ENCODE measurements at places on chromosomes 12 and 14.

GRCh38 chr12:18982226-18982949 lies 147.1 kb upstream of the PLEKHA5 start:
- no peak for DNase-seq

GRCh38 chr12:116714175-116714574 lies 23.7 kb downstream of the SPRING1 start:
- DNase-seq: no peak

DNA sequence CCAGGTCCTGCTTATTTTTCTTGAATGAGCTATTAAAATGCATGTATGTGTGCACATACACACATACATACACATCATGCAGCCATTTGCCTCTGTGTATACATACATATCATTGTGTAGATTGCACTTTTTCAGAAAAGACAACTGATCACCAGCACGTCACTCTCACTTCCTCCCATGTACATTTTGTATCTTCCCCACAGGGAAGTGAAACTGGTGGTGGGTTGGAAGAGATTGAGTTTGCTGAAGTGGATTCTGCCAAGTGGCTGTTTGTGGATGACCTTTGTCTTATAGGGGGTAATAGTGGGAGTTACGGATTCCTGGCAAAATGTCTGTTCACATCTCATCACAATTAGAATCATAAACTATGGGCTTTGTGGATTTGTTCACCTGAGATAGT lies 448.6 kb downstream of the RAD51B start:
- no peak for DNase-seq

DNA sequence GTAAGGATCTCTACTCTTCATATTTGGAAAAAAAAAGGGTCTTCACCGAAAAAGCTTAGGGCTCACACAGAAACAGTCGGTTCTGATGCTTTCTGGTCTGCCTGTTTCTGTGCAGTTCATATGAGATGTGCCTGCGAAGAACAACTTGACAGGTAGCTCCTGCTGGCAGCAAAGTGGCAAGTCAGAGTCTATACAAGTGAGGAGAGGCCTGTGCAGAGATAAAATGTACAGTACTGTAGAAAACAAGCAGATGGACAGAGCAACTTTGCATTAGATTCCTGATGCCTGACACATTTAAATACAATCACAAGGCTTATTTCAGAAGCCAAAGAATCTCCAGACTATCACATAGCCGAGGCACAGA lies 936.0 kb downstream of the DIO2 start:
- no peak for DNase-seq

DNA sequence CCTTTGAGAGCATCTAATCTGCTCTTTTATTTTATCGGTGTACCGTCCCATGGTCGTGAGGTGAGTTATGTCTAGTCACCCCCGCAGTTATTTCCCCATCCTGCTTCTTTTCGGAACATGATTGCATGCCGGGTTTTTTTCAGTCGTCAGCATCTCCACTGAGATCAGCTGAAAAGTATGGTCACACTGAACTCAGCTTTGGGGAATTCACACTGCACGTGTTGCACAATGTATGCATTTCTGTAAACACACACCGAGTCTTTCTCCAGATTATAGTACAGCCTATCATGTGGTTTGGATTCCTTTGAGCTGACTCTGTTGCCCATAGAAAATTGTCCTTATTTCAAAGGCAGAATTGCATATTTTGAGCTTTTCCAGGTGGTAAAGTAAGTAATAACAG lies 24.6 kb downstream of the PLXNC1 start:
- no peak for DNase-seq

- DNase-seq: no peak
Measured at GRCh38 chr12:80846952-80847351, 90.8 kb downstream of the LIN7A start.

DNA sequence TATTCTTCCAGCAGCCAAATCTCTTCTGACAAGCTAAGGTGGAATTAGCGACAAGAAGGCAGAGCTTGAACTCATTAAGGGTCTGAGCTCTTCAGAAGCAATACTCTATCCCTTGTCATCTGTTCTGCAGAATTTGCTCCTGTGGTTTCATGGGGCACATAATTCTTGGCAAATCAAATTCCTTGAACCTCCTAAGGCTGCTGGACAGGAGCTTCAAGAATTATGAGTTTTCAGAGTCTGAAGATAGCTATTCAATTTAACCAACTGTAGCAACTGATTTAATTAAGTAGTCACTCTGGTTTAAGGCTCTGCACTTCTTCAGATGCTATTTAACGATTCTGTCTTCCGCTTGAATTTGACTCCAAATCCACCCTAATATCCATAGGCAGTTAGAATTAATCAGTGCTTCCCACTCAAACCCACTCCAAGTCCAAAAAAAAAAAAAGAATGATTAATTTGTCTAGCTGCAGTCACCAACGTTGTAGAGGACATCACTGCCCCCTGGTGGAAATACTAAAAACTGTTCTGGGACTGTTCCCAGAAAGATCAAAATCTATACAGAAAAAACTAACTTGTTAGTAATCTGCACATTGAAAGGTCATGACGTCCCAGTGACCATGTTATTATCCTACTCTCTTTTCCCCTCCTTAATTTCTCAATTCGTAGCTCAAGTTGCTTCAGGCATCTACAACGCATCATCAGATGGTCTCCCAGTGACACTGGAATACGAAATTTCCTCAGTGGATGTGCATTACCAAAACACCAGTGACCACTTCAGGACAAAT lies 169.9 kb downstream of the KIF21A start:
- no peak for DNase-seq

GRCh38 chr12:97837401-97837800 lies 374.8 kb downstream of the RMST start:
- no peak for DNase-seq

GRCh38 chr12:50708631-50709030 lies 55.3 kb upstream of the ATF1 start:
- DNase-seq: no peak

DNA sequence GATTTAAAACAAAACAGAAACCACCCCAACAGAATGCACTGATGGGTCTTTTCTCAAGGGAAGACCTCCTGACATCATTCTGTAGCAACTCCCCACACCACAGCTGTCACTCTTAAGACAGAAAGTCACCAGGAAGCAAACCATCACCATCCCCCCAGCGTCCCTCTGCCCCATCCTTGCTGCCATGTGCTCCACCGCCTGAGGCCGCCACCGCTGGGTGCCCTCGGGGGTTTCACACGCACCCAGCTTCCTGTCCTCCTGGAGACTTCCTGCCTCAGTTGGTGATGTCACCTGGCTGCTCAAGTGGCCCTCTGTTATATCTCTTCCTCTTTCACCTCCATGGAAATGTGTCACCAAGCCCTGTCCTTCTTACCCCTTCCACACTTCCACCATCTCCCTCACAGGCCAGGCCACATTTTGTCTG lies 71.4 kb upstream of the GPR68 start:
- peak; percentile 95 for DNase-seq

GRCh38 chr14:98290596-98290995 lies 981.4 kb downstream of the BCL11B start:
- no peak for DNase-seq

DNA sequence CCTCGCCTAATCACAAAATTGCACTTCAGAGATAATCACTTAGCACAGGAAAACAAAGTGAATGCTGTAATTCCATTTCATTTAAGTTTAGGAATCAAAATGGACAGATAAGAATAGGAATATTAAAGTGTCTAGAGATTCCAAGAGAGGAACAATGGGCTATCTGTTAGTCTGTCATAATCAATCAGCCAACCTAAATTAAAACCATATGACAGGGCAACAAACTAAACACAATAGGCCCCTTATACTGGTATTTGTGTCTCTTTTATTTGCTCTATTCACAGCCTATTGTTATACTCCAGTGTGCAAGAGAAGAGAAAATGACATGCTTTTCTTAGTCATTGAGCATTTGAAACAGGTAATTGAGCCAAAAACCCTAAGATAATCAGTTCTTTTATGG lies 259.4 kb downstream of the PRKD1 start:
- no peak for DNase-seq

DNA sequence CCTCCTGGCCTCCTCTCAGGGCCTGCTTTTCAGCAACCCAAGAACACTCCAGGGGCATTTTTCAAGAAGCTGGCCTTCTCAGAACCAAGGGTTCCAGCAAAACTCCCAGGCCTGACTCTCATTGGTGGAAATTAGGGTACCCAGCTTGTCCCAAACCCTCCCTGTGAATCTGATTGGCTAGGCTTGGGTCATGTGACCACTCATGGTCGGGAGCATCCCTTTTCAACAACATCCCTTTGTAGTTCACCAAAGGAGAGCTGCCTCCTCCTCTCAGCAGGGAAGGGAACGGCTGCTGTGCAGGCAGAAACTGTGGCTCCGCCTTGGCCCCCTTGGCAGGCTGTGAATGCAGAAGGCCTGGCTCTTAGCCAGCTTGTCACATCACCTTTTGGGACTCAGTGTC lies 94.5 kb downstream of the AACS start:
- DNase-seq: no peak

GRCh38 chr14:102748806-102749205 lies 28.4 kb upstream of the TRAF3 start:
- DNase-seq: no peak

DNA sequence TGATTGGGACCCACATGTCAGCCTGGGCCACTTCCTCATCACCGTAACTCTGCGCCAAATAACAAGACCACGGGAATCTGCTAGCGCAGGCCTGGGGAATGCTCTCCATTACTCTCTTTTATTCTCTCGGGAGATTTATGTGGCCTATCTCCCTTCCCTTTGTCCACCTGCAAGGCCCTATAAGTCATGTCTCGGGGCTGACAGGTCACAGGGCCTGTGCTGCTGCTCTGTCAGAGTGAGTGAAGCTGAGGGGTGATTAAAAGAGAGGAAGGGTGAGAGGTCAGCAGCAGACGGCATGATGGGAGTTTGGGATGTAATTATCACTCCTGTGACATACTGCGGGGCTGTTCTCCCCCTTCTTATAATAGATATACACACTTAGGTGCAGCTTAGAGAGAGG lies 26.2 kb upstream of the GPATCH2L start:
- DNase-seq: no peak

DNA sequence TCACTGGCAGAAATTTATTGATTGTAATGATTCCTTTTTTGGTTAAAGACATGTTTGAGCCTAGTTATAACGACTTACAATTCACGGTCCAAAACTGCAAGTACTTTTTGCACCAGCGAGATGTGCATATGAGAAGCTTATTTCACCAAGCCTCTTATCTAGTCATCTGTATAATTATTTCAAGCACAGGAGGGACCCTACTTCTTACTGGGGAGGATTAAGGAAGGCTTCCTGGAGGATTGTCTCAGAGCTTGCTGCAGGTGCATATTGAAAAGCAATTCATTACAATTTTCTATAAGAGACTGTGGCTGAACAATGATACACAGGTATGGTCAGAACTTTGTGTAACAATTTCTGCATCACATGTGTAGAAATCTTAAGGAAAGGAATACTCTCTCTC lies 152.9 kb downstream of the CAND1 start:
- DNase-seq: no peak

DNA sequence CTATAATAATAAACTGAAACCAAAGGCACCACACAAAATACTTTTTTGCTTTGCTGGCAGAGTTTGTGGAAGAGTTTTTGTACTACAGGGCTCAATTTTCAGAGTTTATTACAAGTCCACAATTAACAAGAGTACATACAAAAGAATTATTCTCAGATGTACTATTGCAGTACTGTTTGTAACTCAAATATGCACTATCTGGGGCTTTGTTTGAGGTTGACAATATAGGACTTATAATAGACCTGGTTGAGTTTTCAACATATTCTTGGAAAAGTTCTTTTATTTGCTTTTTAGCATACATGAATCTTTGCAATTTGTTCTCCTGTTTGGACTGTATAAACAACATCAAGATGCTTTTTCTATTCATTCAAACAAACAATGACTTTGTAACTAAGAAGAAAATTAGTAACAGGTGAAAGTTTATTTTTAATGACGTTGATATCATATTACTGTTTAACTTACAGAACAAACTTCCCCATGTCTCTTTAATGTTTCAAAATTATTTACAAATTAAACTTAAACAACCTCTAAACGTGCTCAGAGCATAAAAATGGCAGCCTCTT lies 407.4 kb upstream of the PRICKLE1 start:
- DNase-seq: no peak

DNA sequence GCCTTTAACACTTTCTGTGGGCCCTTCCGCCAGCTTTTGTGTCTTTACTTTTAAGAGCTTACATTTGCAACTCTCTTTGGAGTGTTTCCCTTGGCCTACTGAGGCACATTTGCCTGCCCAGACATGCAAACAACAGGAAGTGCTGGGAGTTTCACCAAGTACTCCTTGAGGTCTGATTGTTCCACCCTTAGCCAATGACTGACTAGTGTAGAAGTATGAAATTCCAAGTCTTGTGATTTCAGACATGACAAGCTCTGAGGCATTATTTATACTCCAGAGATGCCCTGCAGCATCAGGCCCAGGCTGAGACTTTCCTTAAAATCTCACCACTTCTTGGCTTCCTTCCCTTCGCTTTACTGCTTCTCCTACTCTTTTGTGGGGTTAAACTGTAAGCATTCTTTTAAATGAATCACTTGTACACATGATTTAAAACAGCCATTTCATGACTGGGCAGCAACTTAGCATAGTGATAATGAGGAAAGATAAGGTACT lies 174.1 kb downstream of the SLC6A15 start:
- no peak for DNase-seq

- no peak for DNase-seq
Measured at GRCh38 chr12:20004952-20005351, 363.4 kb upstream of the PDE3A start.

GRCh38 chr12:116959845-116960514 lies 49.2 kb downstream of the FBXW8 start:
- DNase-seq: peak; percentile 78

GRCh38 chr14:94654071-94654861 lies 42.1 kb downstream of the SERPINA3 start:
- DNase-seq: no peak

GRCh38 chr12:115542656-115543055 lies 734.8 kb downstream of the MED13L start:
- no peak for DNase-seq

DNA sequence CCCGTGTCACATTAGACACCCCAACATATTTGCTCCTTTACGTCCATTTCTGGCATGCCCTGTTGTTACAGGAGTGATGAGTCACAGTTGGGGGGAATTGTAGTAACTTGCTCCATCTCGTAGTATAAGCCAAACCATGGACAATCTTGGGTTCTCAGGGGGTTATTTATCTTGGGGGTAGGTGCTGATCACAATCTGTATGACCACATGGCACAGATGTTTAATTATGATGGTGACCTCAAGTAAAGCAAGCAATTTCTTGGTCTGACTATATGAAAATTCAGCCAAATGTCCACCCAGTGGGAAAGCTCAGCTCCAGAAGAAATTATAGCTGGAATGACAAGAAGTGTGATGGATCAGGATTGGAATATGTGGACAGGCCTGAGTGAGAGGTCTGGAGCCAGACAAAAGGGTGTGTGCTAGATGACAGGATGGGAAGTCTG lies 32.1 kb upstream of the STON2 start:
- DNase-seq: no peak

Measured in activated CD4-positive, alpha-beta memory T cell treated with anti-CD3 and anti-CD28 coated beads, Interleukin-2, amount 10 ng/mL, durations not matched to agents 7 days and 5 days (primary cell).